Right ventricle myocardium superior (tissue), 1 donor: ENCODE measurements at places on chromosomes 7 and 10.

GRCh38 chr10:96376483-96376882 is 17.7 kb upstream of the OPALIN start:
- DNase-seq, result no peak

- no peak for DNase-seq
Observed at GRCh38 chr7:26627891-26628341, 236.5 kb downstream of the SKAP2 start.

DNA sequence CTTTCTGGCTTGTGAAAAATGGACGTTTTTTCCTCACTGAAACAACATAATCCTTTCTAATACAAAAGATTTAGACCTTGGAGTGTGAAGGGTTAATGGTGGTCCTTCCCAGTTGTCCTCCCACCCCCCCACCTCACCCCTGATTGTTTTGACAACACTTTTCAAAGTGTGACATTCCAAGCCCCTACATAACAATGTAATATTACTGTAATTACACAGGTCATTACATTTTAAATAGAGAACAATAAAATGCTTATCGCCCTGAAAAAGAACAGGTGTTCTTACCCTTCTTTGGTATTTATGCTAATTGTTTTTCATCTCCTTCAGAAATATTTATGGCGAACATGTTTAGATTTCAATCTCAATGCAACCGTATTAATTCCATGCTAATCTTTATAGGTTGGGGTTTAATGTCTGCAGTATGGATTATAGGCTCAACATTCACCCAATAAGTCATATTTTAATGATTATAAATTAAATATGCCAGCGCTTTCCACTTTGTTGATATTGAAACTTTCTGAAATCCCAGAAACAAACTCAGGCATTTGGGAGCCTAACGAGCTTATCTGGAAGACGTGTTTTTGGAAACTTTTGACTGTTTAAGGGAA is 5.0 kb downstream of the TCF7L2 start:
- DNase-seq, result no peak

- no peak for DNase-seq
Observed at GRCh38 chr10:81817596-81818170, 57.3 kb upstream of the NRG3 start.

GRCh38 chr10:93440591-93441091 is 41.5 kb downstream of the MYOF start:
- no peak for DNase-seq

DNA sequence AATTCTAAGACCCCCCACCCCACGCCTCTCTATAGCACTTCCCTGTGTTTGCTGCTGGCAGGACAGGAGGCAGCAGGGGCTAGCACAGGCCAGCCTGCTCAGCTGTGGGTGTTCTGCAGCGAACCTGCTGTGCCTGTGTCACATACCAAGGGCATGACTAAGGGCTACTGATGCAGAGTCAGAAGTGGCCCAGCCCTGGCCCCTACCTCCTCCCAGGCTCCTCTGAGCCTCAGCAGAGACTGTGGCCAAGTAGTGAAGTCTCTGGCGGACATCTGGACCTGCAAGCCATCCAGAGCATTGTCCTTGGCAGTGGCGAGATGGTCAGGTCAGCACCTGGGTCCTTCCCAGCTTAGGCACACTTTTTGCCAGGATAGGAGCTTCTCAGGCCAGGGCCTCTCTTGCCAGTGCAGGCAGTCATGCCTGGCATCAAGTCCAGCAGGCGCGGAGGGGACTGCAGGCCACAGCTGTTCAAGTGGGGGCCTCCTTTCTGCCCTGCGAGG is 116.3 kb upstream of the RET start:
- DNase-seq, result peak; percentile 48

DNA sequence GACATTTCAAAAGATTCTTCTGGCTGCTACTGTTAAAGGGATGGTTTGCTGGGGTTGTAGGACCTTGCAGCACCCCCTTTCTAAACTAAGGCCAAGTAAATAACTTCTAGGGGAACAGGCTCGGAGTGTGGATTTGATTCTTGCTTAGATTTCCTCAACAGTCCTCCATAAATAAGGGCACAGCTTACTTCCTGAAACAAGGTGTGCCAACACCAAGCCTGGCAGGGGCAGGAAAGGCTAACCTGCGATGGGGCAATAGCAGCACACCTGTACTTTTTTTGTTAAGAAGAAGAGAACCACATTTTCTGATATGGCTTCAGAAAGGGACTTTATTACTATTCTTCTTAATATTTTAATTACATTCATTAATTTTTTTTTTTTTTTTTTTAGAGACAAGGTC is 121.9 kb downstream of the RNF216 start:
- no peak for DNase-seq

DNA sequence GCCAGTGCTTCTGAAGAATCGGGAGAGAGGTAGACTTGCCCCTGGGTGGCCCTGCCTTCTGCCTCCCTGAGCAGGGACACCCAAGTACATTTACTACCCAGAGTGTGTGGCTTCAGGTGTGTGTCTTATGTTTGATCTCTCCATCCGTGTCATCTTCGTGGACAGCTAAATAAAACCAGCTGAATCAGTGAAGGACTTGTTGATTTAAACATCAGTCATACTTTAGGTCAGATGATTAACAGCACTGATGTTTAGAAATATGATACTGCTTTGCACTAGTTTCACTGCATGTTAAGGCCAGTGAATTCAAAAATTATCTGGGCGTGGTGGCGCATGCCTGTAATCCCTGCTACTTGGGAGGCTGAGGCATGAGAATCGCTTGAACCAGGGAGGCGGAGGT is 4.0 kb downstream of the MTG1 start:
- DNase-seq, result no peak

GRCh38 chr10:74342991-74343390 is 192.0 kb downstream of the ADK start:
- DNase-seq, result no peak

GRCh38 chr7:3194501-3195141 is 106.4 kb upstream of the SDK1 start:
- no peak for DNase-seq

GRCh38 chr7:44325811-44326241 is 432 bp upstream of the CAMK2B start:
- DNase-seq, result no peak

- DNase-seq, result no peak
Observed at GRCh38 chr7:18820981-18821380, 296.5 kb downstream of the TWIST1 start.

DNA sequence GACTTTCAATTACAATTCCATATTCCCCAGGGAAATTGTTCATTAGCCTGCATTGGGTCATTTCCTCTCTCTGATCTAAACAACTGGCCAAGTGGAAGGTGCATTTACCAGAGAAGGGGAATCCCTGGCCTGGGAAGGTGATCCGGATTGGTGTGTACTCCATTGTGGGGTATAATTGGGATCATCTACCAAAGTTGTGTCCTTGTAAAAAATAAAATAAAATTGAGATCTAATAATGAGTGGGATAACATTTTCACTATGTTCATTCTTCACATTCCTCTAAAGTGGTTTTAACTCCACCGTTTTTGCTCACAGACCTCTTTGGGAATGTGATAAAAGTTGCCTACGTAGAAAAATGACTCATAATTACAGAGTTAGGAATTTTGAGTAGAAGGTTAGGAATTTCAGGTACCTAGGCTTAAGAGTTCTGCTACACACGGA is 22.8 kb downstream of the ARL5B start:
- DNase-seq, result no peak

- DNase-seq, result no peak
Observed at GRCh38 chr10:71756311-71757191, 16.8 kb downstream of the VSIR start.

GRCh38 chr10:69506834-69507713 is 55.8 kb downstream of the TSPAN15 start:
- DNase-seq, result no peak

DNA sequence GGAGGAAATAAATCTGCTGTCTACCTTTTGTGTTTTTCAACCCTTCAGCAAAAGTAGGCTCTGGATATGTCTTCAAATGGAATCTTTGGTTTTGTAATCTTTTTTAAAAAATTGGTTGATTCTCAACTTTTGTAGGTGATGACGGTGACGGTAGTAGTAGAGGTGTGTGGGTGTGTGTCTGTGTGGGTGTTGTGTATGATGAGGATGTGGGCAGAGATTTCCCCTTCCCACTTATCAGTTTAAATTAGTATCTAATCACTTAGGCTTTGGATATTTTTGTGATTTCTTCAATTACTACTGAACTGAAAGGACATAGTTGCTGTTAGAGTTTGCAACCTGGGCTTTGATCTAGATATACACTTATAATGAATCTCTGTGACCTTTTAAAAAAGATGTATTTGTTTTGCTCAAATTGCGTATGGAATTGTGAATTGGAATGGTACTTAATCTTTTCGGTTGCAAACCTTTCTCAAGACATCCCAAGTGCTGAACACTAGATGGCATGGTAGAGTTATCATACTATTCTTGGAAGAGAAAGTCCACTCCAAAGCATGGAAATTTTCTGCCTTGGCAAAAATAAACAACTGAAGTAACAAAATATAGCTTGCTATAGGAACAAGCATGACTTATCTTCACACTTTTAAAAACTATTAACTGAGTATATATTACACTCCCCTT is 51.9 kb upstream of the A1CF start:
- no peak for DNase-seq

- DNase-seq, result no peak
Observed at GRCh38 chr10:77261146-77261545, 376.5 kb downstream of the KCNMA1 start.

- no peak for DNase-seq
Observed at GRCh38 chr7:132402096-132402495, 174.2 kb downstream of the PLXNA4 start.
